ENCODE measurements at places on chromosomes 5 and 9.
A peak's percentile ranks its signal among the peaks of the same experiment; 100 is the strongest.

- DNase-seq: no peak
Observed at GRCh38 chr5:173316339-173317020, 11.7 kb downstream of the STC2 start.

DNA sequence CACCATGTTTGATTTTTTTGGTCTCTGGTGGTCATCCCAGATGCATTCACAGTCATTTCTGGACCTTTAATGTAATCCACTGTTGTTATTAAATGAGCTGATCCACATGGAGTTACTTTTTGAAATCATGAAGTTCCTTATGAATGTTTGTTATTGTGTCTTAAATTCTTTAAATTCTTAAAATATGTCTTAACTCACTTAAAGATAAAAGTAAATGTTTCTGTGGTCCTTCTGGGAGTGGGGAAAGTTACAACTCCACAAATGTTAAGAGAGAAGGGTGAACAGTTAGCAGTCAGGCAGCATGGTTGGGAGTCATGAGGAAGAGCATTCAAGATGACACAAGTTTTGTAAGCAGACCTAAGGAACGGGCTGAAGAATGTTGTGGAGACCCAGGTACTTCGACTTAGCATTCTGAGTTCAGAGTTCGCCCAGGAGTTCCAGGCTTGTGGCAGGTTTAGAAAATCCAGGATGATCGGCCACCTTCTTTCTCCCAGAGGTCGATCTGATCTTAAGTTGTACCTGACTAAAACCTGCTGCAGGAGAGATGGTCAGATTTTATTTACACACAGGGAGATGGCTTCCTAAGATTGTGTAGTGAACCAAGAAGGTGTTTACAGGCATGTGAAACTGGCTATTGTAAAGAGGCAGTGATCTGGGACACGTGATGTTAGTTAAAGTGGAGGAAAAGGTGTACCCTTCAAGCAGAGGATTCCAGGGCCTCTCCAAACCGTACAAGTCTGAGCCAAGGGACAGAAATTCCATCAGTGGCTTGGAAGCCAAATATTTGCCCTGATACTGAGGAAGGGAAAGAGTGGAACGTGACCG is 17.2 kb downstream of the SLC1A1 start:
- DNase-seq: no peak

DNA sequence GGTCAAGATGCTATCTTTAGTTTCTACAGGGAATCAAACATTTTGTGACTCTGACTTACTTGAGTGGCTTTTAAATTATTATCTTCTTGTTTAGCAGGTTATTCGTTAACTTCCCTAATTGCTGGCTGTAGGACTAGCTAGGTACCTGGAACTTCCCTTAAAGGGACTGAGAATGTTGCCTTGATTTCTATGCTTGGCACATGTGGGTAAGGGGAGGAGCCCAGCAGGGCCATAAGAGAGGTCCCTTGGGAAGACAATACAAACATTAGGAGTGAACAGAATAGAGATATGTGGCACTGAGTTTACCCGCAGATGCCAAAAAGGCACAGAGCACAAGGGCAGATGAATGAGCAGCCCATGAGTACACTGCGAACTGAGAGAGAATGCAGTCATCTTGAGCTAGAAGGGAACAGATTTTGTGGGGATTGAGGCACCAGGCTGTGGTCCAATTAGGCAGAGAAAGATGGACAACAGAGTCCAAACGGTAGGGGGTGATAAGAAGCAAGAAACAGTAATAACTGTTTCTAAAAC is 9.8 kb downstream of the CKMT2 start:
- no peak for DNase-seq

GRCh38 chr9:136410500-136411287 is at the start of the genes ENTR1 and PMPCA:
ENTR1 (minus strand) TSS chr9:136410614; CDS start chr9:136410397, 217 bp downstream.
PMPCA (plus strand) TSS chr9:136410658; CDS start chr9:136410669, 11 bp downstream.
- peak; percentile 91 for DNase-seq

GRCh38 chr5:126920291-126920690 is 110.1 kb downstream of the MARCHF3 start:
- DNase-seq: no peak

DNA sequence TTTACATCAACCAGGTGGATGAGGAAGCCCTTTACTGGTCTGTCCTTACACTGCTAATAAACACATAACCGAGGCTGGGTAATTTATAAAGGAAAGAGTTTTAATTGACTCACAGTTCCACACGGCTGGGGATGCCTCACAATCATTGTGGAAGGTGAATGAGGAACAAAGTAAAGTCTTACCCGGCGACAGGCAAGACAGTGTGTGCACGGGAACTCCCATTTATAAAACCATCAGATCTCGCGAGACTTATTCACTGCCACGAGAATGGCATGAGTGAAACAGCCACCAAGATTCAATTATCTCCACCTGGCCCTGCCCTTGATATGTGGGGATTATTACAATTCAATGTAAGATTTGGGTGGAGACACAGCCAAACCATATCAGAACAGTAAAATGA is 67.3 kb upstream of the GRAMD2B start:
- no peak for DNase-seq

DNA sequence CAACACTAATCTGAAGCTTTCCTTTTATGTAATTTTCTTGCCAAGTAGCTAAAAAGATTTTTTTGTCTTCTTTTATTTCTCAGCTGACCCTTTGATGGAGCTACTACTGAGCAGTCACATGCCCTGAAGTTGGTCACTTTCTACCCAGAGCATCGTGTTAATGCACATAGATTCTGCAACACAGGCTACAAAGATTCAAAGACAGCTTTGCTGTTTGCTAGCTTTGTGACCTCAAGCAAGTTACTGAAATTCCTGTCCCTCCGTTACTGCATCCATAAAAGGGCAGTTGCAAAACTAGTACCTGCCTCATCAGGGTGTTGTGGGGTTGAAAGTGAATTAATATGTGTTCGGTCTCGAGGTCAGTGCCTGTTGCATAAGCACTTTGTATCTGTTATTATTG is 179.9 kb downstream of the GAS1 start:
- DNase-seq: no peak

GRCh38 chr9:26264709-26265601 is 586.7 kb upstream of the TUSC1 start:
- DNase-seq: no peak
